ENCODE measurements at places on chromosomes 12 and 14.

GRCh38 chr14:77593501-77593961 lies 22.9 kb downstream of the SPTLC2 start:
- DNase-seq: no peak

DNA sequence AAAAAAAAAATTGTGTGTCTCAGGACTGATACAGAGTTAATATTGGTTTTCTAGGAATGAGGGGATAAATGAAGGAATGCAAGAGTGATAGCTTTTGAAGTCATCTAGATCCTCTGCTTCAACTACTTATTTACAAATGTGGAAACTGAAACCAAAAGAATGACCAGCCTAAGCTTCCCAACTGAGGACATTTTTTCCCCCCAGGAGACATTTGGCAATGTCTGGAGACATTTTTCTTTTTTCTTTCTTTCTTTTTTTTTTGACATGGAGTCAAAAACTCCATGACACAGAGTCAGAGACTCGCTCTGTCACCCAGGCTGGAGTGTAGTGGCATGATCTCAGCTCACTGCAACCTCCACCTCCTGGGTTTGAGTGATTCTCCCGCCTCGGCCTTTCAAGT lies 15.3 kb downstream of the DLK1 start:
- DNase-seq: no peak

GRCh38 chr12:132121283-132121682 lies 22.8 kb downstream of the DDX51 start:
- DNase-seq: no peak

DNA sequence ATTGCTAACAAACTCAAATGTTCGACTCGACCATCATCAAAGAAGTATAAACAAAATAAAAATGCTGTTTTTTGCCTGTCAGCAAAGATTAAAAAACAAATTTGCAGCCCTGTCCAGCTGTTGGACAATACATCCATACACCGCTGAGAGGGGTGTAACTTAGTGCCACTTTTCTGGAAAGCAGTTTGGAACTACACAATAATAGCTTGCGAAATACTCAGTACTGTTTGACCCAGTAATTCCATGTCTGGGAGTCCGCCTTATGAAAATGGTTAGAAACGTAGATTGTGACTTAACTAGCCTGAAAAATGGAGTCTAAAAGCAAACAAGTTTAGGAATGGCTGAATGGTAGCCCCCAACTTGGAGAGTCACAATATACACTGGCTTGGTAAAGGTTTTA lies 6.4 kb downstream of the USP30 start:
- DNase-seq: no peak

DNA sequence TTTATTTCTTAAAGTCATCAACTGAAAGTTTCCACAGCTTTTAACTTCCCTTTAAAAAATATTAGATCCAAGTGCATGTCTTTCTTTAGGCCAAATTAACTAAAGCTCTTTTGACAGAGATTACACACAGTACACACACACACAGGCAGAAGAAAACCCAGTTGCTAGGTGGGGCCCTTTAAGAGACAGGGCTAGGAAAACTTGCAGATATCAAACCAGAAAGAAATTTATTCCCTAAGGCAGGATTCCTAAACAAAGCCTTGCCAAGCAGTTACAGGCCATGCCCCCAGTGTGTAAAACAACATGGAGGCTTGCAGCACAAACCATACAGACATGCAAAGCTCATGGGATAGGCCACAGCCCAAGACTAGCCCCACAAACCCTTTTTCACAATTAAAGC lies 123.4 kb downstream of the FSCB start:
- peak; percentile 7 for DNase-seq

GRCh38 chr14:57244106-57244505 lies 24.6 kb downstream of the EXOC5 start:
- peak; percentile 7 for DNase-seq

DNA sequence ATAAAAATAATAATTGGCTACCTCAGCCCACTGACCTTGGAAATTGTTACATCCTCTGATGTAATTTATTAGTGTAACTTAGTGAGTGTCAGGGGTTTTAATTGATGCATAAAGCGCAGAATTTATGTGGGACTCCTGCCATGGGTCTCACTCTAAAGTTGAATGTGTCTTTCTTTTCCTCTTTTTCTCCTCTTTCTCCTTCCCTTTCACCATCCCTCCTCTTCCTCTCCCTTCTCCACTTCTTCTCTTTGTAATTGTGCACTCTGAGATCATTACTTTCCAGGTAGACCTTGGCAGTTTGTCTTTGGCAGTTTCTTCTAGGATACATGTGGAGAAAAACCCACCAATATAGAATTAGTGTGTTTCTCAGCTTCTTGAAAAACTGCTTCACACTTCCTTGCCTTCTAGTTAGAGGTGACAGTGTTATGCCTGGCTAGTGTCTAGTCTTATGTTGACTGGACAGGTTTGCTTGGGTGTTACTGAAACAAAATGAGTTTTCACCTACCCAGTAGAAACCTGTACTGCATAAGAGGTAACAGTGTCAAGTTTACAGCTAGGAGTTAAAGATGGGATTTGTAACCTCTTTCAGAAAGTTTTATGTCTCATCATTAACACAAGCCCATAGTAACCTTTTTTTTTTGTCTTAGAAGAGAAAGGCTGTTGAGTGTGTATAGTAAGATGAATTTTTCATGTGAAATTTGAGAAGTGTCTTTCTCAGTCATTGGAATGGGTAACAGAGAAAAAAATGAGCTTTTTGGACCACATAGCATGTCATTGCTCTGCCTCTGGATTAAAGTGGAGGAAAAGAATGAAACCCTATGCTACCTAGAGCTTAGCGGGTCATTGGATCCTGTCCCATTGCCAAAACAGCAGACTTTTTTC lies 18.6 kb downstream of the PELI2 start:
- DNase-seq: no peak

DNA sequence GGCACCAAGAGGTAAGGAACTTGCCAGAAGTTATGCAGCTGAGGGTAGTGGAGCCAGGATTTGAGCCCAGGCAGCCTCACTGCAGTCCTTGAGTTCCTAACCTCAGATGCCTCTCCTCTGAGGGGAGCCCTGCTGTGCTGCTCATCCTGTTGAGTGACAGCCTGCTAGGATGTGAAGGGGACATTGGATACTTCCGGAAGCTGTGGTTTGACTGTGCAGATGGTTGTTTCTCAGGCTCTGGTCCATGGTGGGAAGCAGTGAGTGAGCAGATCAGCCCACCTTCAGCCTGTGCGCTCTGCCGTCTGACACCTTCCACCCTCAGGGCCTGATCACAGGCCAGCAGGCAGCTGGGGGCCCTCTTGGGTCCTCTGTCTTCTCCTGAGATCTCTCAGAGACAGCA lies 253.2 kb downstream of the CACNA1C start:
- DNase-seq: no peak

- peak; percentile 62 for DNase-seq
Observed at GRCh38 chr12:75660805-75661404, 149.5 kb upstream of the KRR1 start.

DNA sequence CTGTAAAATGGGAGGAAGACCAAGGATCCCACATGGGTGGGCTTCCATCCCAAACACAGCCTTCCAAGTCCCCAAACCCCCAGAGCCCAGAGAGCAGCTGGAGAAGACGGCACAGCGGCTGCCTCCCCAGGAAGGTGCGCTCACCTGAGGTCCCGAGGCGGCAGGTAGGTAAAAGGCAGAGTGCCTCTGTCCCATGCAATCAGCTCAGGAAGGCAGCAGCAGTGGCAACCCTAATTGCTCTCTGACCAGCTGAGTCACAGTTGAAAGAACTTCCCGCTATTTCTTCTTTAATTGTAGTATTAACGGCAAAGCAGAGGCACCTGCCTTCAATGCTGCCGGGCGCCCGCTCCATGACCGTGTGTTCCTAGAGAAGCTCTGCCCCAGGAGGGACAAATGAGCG lies 91.1 kb upstream of the BCL11B start:
- no peak for DNase-seq

DNA sequence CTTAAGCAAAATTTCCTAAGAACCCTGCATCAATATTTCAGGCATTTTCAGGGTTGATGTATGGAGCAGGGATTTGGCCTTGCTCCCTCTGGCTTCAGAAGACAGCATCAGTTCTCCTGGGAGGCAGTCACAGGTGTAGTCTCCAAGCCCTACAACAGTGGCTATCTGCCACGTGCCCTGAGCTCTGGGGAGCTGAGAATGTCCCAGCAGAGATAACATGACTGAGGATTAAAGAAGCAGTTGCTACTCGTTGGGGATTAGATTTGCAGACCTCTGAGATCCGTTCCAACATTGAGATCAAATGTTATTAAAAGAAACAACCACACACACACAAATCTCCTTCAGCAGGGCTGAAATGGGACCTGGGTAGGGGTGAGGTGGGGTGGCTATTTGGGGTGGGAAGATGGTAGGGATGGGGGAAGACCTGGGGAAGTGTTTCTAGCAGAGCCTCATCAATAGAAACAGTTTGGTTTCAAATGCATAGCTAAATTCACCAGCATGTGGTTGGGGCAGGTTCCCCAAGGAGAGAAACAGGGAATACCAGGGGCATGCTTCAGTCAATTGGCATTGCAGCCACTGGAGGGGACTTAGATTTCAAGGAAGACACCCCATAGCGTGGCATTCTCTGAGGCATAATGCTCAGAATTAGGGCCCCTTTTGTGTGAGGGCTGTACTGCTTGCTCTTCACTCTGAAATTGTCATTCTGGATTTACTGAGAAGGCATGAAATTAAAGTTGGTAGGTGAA lies 15.2 kb upstream of the FAM234B start:
- no peak for DNase-seq

GRCh38 chr14:100307766-100308426 lies 1.7 kb upstream of the SLC25A29 start:
- no peak for DNase-seq

- DNase-seq: no peak
Observed at GRCh38 chr12:57733928-57734327, 4.6 kb downstream of the AGAP2 start.

DNA sequence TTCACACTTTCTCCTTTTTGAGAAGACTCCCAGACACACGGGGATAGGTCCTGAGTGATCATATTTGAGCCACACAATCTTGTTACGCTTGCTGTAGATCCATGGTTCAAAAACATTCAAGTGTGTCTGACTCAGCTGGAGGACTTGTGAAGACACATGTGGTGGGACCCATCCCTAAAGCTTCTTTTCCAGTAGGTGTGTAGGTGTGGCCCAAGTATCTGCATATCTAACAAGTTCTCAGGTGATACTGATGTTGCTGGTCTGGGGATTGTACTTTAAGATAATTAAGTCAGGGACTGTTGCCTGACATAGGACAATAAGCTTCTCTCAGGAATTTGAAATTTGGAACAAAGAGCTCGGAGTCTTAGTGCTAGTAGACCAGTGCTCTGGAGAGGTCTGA lies 4.1 kb upstream of the DAAM1 start:
- DNase-seq: no peak

GRCh38 chr14:69038455-69039287 lies 59.6 kb upstream of the ACTN1 start:
- peak; percentile 77 for DNase-seq

DNA sequence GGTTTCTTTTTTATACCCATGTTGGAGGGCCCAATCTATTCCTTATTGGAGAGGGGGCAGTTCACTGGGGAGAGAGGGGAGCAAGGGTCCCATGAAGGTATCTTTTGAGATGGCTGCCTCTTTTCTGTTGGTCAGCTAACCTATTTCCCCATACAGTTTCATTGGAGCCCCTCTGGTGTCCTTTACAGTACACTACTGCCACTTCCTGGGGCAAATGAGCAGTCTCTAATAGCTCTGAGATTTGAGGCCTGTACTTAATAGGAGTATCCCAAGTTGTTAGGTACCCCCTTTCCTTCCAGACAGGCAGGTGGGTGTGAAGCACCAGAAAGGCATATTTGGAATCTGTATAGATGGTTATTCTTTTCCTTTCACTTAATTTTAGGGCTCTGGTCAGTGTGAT lies 41.3 kb upstream of the RNU6-8 start:
- DNase-seq: no peak

- no peak for DNase-seq
Observed at GRCh38 chr12:92432724-92433441, 269.9 kb upstream of the PLEKHG7 start.

DNA sequence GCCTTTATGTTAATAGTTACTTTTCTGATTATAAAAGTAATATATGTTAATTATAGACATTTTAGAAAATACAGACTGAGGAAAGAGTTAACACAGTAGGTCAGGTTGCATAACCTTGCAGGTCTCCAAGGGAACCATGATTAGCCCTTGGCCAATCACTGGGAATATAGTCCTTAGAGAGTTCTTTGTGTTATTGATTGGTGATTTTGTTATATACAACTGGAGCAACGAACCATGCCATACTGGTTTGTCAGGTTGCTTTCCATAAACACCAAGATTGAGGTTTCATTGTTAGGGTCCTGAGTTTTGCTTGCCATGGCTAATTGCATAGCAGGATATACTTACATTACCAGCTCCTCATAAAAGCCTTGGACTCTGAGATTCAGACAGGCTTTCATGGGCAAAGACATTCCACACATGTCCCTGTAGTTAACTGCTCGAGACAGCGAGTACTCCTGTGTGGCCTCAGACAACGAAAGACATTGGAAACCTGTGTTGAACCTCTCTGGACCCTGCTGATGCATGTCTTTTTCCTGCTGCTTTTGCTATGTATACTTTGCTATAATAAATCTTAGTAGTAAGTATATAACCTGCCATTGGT lies 33.7 kb downstream of the MAPK1IP1L start:
- DNase-seq: no peak

DNA sequence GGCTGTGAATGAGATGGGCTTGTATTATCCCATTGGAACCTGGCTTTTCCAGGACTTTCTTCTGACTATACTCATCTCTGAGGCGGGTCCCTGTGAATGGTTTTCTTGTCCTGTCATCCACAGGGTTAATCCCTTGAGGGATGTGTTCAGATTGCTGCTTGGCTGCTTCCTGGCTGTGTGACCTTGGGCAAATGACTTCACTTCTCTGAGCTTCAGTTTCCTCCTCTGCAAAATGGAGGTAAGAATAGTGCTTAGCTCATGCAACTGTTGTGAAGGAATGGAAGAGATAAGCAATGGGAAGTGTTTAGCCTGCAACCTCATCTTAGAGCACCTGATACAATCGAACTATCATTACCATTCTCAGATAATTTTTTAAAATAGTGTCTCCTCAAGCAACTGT lies 32.1 kb upstream of the PPP1CC start:
- no peak for DNase-seq

GRCh38 chr12:18217966-18218365 lies 43.4 kb upstream of the PIK3C2G start:
- DNase-seq: peak; percentile 6

GRCh38 chr12:1540690-1541089 lies 53.7 kb downstream of the FBXL14 start:
- peak; percentile 26 for DNase-seq

DNA sequence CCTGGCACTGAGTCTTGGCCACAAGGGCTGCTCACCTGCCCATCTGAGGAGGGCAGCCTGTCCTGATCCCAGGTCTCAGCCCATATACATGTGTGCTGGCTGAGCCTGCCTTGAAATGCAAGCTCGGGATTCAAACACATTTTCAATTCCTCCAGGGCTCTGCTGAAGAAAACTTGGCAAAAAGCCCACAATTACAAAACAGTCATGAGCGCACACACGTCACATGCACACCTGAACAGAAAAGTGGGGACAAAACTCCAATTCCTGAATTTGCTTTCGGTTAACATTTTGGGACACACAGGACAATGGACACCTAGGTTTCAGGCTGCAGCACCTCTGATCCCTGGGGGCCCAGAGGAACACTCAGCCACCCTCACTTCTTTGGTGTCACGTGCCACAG lies 113.9 kb downstream of the RBM19 start:
- no peak for DNase-seq
